ENCODE measurements at places on chromosomes 13 and 19.
A peak's percentile ranks its signal among the peaks of the same experiment; 100 is the strongest.

GRCh38 chr13:50921706-50922105 is 12.1 kb downstream of the RNASEH2B start:
- no peak for DNase-seq

DNA sequence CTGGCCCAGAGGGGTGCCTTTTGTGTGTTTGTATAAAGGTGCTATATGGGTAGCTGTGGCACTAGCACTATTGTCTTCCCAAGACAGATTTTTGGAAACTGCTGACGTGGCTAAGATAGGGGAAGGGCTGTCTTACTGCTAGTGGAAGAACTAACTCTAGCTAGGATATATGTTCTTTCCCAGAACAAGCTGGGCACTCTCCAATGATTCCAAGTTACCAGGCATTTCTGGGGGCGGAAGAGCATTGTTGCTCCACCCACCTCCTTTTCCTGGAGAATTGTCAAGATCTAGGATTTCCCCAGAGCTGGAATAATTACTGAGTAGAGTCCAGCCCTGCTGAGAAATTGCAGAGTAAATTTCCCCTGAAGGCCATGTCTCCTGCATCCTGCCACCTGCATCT is 408.3 kb downstream of the KLF5 start:
- no peak for DNase-seq

DNA sequence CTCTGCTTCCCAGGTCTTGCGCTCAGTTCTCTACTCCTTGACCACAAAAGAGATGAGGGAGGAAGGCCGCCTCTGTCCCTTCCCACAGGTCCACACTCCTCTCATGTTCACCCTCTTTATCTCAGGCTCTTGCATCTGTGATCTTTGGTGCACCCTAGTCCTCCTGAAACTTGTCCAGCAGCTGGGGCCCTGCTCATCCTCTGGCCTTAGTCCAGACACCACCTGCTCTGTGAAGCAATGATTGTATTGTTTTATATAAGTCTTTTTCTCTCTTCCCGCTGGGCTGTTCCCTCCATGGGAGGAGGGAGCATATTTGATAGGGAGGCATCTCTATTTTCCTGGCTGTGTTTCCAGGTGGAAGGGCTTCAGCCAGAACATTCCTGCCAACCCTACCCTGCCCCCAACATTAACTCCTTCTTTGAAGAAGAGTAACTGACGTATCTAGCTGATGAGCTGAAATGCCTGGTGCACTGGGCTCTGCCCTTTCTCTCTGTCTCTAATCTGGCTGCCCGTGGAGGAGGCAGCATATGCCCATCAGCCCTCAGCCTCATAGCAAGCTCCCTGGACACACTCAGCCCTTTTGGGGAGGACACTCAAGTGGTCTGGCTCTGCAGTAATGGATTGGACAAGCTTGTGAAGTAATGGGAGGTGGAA is 38.2 kb upstream of the SIAH3 start:
- no peak for DNase-seq

- peak; percentile 68 for DNase-seq
Measured at GRCh38 chr19:55418185-55418584, 10.6 kb upstream of the UBE2S start.

- DNase-seq: no peak
Measured at GRCh38 chr13:101634142-101634541, 181.7 kb downstream of the ITGBL1 start.

DNA sequence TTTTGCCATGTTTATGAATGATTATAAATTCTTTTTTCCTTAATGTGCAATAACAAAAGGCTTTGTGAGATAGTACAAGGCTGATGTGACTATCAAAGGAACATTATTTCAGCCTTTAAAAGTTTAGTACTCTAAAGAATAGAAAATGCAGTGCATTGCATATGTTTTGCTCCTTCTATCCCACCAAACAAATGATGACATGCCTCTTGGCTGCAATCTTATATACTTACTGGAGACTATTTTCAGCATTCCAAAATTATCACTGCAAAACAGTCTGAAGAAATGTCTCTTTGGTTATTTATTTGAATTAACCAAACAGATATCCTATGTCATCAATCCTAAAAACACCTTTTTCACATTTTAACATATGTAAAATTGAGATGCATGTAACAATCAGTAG is 776.5 kb upstream of the SPRY2 start:
- DNase-seq: no peak

DNA sequence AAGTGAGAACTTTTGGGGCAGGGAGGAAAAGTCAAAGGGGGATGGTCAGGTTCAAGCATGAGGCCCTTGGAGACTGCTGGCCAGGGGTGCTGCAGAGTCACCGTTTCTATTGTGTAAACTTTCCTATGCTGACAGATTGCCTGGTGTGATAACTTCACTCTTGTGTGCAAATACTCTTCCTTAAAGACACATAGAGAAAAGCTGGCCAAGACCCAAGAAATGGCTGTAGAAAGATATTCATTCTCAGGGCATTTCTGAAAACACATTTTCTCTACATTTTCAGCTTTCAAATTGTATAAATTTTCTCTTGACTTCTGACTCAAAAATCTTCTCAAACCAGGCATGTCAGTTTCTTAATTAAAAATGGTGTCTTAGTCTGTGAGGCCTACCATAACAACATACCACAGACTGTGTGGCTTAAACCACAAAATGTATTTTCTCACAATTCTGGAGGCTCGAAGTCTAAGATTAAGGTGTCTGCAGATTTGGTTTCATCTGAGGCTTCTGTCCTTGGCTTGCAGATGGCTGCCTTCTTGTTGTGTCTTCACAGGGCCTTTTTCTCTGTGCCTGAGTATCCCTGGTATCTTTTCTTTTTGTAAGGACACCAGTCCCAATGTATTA is 304.5 kb downstream of the KCNRG start:
- no peak for DNase-seq

Measured in CD4-positive, alpha-beta T cell treated with Interleukin-6 for 4 hours (primary cell).